ENCODE measurements at places on chromosomes 4 and X. TPM values are rescaled to one million over a fixed set of nuclear protein-coding genes. Genes with fewer than 3 reads are reported as not detected.

- no peak overlapping the region for H3K4me3 ChIP-seq
- H3K36me3 ChIP-seq, result no peaks in the 10 kb centered on the region
- no peak for DNase-seq
- peaks cover 35% of the 10 kb centered on the region for H3K4me1 ChIP-seq
These were observed 638.6 kb downstream of the RPA4 start for GRCh38 chrX:97522307-97522706.

ADH1B gene
- not detected for total RNA-seq

DNA sequence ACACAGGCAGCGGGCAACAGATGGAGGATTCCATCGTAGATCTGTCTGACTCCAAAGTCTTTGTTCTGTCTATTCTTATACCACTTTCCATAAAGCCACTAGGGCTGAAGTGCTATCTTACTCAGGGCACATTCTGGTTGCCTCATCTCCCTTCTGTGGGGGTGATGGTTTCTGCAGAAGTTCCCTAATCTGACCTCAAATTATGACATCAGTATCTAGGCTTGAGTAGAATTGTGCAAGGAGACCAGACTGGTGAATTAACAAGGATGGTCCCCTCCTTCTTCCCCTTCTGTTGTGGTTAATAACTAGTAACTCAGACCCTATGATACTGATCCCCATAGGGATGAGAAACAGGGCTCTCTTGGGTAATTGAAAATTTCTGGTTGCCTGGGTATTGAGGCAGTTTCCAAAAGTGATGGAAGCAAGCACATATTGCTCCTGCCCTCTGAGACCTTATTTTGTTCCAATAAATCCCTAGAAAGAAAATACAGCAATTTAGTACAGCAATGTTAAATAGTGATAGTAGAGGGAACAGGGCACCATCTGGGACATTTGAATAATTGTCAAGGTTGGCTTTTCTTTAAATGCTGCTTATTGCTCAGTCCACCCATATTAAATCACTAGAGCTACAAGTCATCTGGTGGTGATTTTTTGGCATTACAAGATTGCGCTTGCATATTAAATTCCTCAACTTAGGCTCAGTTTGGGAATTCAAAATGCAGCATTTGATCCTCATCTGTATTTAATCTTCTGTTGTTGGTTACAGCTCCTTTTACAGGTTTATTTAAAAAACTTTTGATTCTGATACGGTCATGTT is 57.3 kb upstream of the AP1S2 start:
- no peaks in the 10 kb centered on the region for H3K36me3 ChIP-seq
- H3K27ac ChIP-seq, result no peak overlapping the region
- peak; percentile 8 for DNase-seq
- no peaks in the 10 kb centered on the region for H3K27me3 ChIP-seq

GRCh38 chrX:14883826-14884225 is 10.6 kb downstream of the MOSPD2 start:
- H3K27me3 ChIP-seq, result no peaks in the 10 kb centered on the region
- no peak overlapping the region for H3K4me3 ChIP-seq
- no peak for DNase-seq
- no peaks in the 10 kb centered on the region for H3K36me3 ChIP-seq
- H3K27ac ChIP-seq, result no peak overlapping the region

GRCh38 chrX:107716118-107716684 is 59.4 kb downstream of the TSC22D3 start:
- H3K27ac ChIP-seq, result peak overlapping the region; percentile 25
- peak; percentile 28 for DNase-seq
- H3K4me1 ChIP-seq, result peaks cover 21% of the 10 kb centered on the region
- H3K36me3 ChIP-seq, result no peaks in the 10 kb centered on the region
- no peaks in the 10 kb centered on the region for H3K27me3 ChIP-seq

CENPI gene
- 34.7 TPM for total RNA-seq

- H3K4me3 ChIP-seq, result no peak overlapping the region
- DNase-seq, result peak; percentile 59
- no peaks in the 10 kb centered on the region for H3K4me1 ChIP-seq
- H3K27ac ChIP-seq, result no peak overlapping the region
- no peaks in the 10 kb centered on the region for H3K27me3 ChIP-seq
- no peaks in the 10 kb centered on the region for H3K36me3 ChIP-seq
These were observed 112.4 kb downstream of the ADGRL3 start for GRCh38 chr4:61312526-61312925.

FAM47A gene
- total RNA-seq, result not detected

GRCh38 chrX:69844636-69845035 is 205.1 kb downstream of the AWAT2 start:
- no peaks in the 10 kb centered on the region for H3K4me1 ChIP-seq
- no peak for DNase-seq
- H3K36me3 ChIP-seq, result no peaks in the 10 kb centered on the region
- H3K27ac ChIP-seq, result no peak overlapping the region
- no peaks in the 10 kb centered on the region for H3K27me3 ChIP-seq

DNA sequence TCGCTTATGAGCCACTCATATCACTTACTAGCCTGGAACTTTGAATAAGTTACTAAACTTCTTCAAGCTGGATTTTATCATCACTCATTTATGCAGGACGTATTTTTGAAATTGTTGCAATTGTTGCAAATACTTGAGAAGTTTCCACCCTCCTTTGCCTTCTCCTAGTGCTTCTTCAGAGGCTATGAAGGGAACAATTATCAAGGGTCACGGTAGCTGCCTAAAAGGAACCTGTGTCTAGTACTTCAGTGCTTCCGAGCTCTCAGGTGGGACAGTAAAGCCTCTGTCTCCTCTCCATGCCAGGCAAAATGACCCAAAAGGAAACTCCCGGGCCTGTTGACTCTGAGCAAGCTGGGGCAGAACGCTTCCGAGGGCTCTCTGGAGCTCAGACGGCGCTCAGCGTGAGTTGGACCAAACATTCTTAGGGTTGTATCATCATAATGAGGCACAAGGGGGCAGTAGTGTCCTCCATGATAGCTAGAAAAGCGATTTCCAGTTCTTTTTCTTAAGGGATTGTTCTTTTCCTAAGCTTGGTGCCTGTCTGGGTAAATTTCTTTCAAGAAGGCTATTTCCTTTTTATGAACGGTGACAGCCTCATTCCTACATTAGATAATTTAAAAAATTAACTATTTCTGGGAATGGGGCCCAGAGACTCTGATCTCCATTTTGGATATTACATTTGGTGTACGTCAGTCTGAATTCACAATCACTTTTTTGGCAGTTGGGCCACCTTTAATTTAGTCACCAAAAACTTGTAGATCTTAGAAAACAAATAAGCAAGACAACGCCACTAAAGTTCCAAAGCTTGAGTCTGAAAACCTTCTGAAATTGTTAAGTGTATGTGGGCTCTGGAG is 73.1 kb downstream of the PACRGL start:
- no peak overlapping the region for H3K27ac ChIP-seq
- peak; percentile 72 for DNase-seq
- peaks cover 11% of the 10 kb centered on the region for H3K27me3 ChIP-seq
- no peaks in the 10 kb centered on the region for H3K4me1 ChIP-seq
- H3K36me3 ChIP-seq, result no peaks in the 10 kb centered on the region

GRCh38 chr4:123790681-123791080 is 394.1 kb downstream of the SPRY1 start:
- H3K27ac ChIP-seq, result no peak overlapping the region
- H3K4me3 ChIP-seq, result no peak overlapping the region

DNA sequence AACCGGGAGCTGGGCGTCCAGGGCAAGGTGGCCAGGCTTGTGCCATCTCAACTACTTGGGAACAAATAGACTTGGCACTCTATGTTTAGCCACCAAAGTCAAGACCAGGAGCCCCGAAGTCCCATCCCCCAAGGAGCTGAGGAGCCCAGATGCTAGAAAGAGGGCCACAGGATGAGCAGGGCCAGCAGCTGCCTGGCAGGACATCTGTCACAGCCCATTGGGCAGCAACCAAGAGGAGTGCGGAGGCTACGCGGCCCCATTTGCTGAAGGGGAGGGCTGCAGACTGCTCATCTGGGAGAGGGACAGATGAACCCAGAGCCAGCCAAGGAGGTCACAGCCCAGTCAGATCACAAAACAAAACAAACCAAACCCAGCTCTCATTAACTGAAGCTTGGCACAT is 22.9 kb upstream of the SOWAHD start:
- H3K4me3 ChIP-seq, result no peak overlapping the region
- no peaks in the 10 kb centered on the region for H3K27me3 ChIP-seq
- no peaks in the 10 kb centered on the region for H3K36me3 ChIP-seq
- DNase-seq, result no peak
- H3K4me1 ChIP-seq, result no peaks in the 10 kb centered on the region

NHSL2 gene
- 0.58 TPM for total RNA-seq

SMARCA1 gene
- total RNA-seq, result 34.8 TPM

DNA sequence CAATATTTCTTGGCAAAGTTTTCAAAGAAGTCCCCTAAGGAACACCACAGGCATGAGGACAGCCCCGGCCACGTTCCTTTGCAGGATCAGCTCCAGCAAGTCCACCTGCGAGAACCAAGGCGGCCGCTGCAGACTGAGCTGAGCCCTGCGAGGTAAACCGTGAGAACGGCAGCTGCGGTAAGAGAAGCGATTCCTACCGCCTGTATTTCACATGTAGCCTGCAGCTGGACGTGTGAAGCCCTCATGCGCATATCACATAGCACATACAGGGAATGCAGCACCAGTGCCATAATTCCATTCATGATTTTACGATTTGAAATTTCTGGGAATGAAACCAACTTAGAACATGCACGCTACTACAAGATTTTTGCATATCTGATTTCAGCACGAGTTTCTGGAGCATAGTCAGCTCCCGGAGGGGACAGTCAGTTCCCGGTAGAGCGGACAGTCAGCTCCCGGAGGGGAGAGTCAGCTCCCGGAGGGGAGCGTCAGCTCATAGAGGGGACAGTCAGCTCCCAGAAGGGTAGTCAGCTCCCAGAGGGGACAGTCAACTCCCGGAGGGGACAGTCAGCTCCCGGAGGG is 41.7 kb downstream of the FGFRL1 start:
- DNase-seq, result peak; percentile 39
- no peaks in the 10 kb centered on the region for H3K36me3 ChIP-seq
- H3K4me1 ChIP-seq, result peaks cover 13% of the 10 kb centered on the region

DNA sequence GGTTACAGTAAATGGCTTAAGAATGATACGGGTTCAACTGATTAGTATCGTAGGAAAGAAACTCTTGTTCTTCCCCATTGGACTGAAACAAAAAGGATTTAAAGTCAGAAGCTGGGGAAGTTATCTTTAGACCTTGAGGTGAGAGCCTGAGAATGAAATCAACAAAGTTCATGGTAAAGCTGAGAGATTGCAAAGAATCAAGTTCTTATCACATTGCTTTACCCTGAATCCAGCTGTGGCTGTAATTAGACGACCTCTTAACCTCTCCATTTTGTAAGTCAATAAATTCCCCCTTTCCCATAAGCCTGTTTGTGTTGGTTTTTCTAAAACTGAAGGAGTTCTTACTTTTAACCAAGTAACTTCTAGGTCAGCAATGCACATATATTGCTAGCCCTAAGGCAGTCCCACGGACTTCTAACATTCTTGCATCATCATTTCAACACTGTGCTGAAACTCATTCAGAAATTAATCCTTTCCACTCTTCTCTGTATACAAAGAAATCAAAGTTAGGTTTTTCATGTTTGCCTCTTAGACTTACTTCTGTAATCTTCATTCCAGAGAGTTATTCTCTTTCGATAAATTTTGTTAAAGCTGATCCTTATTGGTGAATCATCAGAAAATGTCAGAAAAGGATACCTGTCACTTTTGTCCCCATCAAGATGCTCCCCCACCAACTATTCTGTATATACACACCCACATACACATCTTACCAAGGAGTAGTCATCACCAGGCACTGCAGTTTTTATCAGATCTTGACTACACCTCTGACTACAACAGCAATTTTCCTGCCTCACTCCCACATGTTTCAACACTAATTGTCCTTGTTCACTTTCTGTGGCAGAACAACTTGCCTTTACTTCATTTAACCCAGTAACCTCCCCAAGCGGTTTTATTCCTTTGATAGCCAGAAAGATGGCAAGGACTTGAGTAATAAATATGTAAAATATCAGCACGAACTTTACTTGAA is 77.9 kb upstream of the STK26 start:
- H3K4me3 ChIP-seq, result no peak overlapping the region
- no peaks in the 10 kb centered on the region for H3K27me3 ChIP-seq
- no peaks in the 10 kb centered on the region for H3K36me3 ChIP-seq
- no peak overlapping the region for H3K27ac ChIP-seq
- no peak for DNase-seq

DNA sequence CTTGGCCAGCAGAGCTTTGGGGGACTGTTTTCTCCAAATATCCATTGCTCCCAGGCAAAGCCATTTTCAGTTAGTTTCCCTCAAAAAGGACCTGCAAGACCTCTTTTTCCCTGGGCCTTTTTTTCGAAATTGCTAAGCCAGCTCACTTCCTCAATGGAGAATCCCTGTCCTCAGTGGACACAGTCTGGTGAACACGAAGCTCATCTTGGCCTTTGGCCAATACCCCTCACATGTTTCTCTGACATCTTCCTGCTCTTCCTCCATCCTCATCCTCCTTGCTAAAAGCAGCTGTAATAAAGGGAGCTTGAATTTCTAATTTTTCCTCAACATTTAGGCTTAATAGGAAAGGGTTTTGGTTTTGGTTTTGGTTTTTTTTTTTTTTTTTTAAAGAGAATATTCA is 17.6 kb upstream of the PRPS1 start:
- H3K36me3 ChIP-seq, result no peaks in the 10 kb centered on the region
- H3K27me3 ChIP-seq, result no peaks in the 10 kb centered on the region
- H3K4me1 ChIP-seq, result peaks cover 5% of the 10 kb centered on the region

DNA sequence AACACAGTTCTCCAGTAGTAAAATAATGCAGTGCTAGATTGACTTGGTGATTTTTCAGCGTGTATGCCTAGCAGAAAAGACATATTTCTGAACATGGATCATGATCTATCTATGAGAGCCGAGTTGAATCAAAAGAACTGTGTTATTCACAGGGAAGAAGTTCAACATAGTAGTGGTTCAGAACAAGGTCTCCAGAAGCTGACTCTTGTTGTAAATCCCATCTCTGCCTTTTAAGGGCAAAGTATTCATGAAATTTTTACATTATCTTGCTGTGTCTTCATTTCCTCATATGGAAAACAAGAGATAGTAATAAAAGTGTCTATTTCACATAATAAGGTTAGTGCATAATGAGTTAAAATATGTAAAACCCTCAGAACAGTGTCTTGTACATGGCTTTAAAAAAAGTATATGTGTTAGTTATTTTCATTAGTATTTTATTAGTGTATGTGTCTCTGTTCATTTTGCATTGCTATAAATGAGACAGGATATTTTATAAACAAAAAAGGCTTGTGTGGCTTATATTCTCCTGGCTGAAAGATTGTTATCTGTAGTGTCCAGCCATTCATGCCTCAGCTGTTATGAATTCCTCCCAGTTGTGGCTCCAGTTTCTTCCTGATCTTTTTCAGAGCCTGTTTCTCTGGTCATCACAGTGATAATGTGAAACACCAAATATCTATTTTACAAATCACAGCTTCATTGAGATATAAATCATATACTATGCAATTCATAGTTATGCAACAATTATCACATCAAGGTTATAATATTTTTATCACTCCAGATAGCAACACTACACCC is 1351.2 kb downstream of the STIM2 start:
- no peak overlapping the region for H3K4me3 ChIP-seq
- H3K27ac ChIP-seq, result no peak overlapping the region
- no peaks in the 10 kb centered on the region for H3K36me3 ChIP-seq
